Stimulated activated CD4-positive, alpha-beta T cell treated with anti-CD3 and anti-CD28 coated beads, Interleukin-15, amount 100 ng/mL, for 1 hour (primary cell): ENCODE measurements at places on chromosomes 1 and 21.

DNA sequence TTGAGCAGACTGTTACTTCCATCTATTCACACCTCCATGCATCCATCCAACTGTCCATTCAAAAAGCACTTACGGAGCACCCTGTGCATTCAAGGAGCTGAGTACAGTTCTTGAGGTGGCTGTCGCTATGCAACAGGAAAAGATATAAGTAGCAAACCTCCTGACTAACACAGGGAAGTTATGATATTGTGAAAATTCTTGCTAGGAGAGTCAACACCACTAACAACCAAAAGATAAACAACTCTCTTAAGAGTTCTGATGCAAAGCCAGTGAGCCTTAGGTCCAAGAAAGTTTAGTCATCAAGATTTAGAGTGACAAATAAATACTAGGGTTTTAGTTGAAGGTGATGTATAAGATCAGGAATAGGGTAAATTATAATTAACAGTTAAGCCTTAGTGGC lies 44.5 kb upstream of the TRIM45 start:
- DNase-seq: no peak

DNA sequence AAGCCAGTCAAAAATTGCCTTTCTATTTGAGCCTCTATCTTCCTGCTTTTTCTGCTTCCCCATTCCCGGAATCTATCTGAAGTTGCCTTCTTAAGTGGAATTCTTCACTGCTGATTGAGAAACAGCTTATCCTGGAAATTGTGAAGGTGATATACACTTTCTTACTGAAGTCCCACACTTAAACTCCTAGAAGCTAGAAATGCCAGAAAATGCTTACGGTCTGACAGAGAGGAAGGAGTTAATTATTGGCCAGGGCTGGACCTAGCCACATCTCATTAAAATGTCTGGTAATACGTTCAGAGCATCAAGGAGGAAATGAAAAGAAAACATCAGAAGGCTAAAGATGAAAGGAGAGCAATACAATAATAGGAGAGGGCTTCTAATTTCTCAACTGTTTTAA lies 292.5 kb upstream of the SNX7 start:
- DNase-seq: no peak

- no peak for DNase-seq
Observed at GRCh38 chr1:158227904-158228623, 26.2 kb upstream of the CD1A start.

DNA sequence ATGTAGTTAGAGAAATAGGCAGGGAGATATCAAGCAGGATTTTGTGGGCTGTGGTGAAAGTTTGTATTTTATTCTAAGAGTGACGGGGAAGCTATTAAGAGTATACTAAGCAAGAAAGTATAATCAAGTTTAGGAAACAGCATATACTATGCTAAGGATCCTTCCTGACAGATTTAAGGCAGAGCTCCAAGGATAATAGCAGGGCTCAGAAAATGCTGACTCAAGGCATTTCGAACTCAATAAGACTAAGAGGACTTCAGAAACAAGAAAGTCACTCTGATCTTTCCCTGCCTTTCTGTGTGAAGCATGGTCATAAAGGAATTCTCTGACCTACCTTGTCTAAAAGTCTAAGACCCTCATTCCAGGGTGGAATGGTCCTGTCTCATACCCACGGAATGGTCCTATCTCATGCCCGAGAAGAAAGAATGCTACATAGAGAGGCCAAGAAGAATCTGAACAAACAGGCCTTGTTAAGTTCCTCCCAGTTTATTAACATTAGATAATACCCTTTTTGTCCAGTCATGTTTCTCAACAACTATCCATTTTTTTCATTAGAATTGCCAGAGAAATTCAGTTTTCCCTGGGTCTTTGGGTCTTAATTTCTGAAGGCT lies 59.1 kb downstream of the HFM1 start:
- DNase-seq: no peak

DNA sequence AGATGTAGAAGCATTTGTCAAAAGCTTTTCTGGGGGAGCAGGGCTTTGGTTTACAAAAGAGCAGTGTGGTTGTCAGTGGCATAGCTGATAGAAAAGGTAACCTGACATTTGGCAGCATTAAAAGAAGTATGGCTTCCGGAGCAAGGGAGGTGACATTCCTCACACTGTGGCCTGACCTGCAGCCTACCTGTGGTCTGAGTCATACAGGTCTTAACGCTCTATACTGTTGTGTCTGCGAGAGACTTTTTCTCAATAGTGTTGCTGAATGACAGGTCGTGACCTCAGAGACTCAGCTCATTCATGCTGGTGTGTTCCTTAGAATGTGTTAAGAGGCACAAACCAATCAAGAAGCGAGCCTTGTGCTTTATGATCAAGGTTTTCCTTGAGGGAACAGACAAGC lies 19.3 kb downstream of the PHGDH start:
- no peak for DNase-seq

- no peak for DNase-seq
Observed at GRCh38 chr1:20615946-20616846, 17.1 kb upstream of the PINK1 start.

GRCh38 chr1:32892368-32893197 lies 6.3 kb downstream of the HPCA start:
- DNase-seq: peak; percentile 33

GRCh38 chr1:238892612-238893011 lies 493.8 kb upstream of the CHRM3 start:
- DNase-seq: no peak

DNA sequence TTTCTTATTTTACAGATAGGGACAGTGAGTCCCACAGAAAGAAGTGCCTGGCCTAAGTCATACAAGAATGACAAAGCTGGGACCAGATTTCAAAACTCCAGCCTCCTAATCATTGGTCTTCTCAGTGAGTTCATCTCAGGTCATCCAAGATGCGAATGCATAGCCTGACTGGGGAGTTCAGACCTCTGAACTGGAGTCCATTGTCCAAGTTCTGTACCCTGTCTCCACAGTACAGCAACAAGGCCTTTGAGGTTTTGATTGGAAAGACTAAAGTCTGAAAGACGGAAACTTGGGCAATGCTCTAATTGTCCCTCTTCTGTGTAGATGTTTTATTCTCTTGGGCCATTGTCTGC lies 62.0 kb downstream of the TNN start:
- no peak for DNase-seq

DNA sequence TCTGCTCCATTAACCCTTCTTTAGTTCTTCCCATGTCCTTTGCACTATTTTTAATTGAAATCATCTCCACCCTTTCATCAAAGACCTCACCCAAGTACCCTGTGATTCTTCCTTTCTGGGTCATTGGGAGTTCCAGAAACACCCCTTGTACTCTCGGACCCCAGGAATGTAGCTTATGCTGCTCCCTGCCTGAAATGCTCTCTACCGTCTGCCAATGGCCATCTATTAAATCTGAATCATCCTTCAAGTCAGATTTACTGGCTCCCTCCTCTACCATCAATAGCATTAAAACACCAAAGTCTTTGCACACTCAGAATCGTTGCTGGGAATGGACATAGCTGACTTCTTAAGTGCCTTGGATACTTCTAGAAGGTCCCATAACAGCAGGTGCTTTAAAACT lies 73.2 kb upstream of the GADD45A start:
- no peak for DNase-seq

DNA sequence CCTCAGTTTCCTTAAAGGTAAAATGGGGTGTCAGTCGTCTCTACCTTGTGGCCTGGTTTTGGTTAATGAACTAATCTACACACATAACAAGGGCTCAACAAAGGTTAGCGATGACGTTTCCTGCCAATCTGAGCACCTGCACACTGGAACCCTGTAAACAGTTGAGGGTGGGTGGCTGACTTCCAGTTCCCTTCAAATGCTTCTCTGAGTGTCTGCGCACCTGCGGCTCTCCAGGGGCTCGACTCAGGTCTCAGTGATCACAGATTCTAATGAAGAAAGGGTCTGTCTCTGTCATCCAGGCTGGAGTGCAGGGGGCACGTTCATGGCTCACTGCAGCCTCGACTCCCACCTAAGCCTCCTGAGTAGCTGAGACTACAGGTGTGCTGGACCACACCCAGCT lies 3.3 kb upstream of the AGPAT3 start:
- no peak for DNase-seq

GRCh38 chr1:173639102-173639501 lies 4.0 kb downstream of the TEX50 start:
- no peak for DNase-seq

DNA sequence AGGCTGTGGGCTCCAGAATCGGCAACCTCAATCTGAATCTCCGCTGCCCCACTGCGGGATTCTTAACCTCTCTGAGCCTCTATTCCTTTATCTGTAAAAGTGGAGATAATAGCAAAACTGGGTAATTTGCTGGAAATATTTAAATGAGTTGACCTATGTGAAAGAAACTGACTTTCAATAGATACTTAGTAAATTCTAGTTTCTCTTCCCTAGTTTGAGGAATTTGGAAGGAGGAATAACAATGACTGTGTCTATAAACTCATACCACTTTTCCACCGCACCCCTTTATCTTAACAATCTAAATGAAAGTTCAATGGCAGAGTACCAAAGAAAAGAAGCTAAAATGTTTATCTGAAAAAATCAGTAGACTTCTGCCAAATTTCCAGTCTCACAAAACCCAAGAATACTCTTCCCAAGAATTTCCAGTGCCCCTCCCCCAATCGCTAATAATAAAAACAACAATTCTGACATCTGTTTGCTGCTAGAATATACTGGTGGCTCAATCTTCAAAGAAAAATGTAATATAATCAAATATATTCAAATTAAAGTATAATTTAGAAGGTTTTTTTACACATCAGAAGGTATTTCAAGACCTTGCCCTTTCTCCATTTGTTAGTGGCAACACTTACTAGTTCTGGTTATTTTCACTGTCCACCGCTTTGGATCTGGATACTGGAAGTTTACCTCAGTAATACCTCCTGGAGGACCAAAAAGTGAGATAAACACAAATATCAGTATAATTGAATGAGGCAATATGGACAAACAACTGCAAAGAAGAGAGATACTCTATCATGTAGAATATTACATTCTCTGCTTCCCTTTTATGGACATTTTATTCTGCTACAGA lies 171.2 kb downstream of the LTN1 start:
- no peak for DNase-seq

- no peak for DNase-seq
Observed at GRCh38 chr1:73604211-73604610, 593.8 kb downstream of the LRRIQ3 start.

GRCh38 chr1:70071601-70072000 lies 133.8 kb downstream of the LRRC40 start:
- no peak for DNase-seq

DNA sequence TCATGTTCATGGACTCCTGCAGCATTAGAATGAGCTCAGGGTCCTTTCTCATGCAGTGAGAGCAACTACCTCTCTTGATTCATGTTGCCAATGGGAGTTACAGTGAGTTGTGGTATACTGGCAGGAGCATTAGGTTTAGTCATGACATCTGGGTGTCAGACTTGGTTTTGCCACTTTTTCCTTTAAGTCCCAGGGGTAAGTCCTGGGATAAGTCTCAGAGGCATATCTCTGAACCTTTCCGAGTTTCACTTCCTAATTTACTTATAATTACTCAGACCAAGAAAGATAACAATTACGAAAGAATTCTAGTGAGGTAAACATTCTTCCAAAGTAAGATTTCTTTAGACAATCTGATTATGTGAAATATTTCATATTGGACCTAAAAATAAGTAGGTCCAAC lies 606.0 kb downstream of the SMYD3 start:
- DNase-seq: no peak

DNA sequence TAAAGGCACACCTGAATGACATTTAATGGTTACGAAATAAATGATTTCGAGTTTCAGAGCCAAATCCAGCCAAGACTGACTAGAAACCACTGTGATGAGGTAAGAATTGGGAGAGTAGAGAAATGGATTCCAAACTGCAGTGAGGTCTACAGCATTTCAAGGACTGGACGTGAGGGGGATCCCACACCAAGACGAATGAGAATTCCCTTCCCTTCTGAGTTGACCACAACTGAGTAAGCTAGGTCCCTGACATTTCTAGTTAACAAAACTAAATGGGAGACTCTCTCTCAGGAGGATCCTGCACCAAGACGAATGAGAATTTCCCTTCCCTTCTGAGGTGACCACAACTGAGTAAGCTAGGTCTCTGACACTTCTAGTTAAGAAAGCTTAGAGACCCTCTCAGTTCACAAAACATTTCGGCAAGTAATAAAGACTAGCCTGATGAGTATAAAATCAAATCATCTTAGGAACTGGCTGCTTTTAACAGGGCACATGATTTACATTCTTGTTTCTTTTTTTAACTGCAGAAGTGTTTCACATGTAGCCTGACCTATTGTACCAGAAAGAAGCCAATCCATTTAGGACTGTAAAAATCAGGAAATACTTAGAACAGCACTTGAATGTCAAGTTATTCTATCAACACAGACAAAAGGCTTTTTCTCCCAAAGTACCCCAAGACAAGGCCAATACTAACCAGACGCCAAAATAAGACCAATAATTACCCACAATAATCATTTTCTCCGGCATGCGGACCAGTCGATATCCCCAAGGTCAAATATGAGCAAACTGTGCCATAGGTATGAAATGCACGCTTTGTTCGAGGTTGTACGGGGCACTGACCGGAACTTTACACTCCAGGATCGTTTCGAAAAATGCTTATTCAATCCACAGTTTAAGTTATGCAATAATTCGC lies 1.4 kb upstream of the SPATA1 start:
- DNase-seq: no peak

DNA sequence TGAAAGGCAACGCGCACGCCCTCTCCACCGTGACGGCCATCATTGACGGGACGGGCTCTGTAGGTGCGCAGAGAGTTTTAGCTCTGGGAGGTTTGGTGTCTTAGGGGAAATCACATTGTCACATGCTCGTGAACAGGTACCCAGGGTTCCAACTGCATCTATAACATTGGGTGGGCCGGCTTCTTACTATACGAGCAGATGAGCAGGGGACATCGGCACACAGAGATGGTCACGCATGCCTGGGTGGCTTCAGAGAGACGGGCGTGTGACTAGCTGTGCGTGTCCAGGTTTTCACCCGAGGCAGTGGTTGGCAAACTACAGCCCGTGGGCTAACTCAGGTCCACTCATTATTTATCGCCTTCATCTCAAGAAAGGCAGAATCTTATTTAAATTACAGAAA lies 54.7 kb downstream of the SLC37A1 start:
- DNase-seq: no peak

GRCh38 chr1:18642278-18643095 lies 11.8 kb downstream of the PAX7 start:
- no peak for DNase-seq

DNA sequence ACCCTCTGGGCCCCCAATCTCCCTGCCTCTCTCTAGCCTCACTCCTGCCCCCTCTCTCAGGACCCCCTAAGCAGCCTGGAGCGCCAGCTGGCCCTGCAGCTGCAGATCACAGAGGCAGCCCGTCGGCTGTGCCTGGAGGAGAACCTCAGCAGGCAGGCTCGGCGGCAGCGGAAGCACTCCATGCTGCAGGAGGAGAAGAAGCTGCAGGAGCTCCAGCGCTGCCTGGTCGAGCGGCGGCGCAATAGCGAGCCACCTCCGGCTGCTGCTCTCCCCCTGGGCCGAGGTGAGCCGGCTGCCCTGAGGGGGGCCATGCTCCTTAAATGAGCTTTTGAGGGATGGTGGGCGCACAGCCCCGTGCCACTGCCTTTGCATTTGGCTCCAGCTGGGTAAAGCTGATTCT lies 6.2 kb downstream of the INAVA start:
- no peak for DNase-seq

- DNase-seq: peak; percentile 28
Observed at GRCh38 chr1:6348511-6349191, 44.9 kb downstream of the ACOT7 start.

GRCh38 chr1:193438312-193438711 lies 251.9 kb upstream of the B3GALT2 start:
- DNase-seq: no peak
